ENCODE measurements at places on chromosomes 6 and 20.

DNA sequence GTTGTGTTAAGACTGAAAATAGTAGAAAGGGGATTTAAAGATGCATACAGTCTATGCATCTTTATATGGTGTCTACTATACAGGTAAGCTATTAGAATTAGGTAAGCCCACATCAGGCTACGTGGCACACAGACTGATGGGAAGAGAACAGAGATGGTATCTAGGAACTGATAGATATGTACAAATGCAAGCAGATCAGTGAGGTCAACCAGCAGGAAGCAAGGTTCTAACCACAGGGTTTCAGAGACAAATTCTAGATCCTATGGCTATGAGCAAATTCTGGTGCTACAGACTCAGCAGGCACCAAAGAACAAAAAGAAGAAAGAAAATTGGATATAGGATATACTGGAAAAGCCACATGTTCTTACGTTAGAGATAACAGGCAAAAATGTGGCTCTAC is 110.6 kb downstream of the TRDN start:
- DNase-seq = no peak

DNA sequence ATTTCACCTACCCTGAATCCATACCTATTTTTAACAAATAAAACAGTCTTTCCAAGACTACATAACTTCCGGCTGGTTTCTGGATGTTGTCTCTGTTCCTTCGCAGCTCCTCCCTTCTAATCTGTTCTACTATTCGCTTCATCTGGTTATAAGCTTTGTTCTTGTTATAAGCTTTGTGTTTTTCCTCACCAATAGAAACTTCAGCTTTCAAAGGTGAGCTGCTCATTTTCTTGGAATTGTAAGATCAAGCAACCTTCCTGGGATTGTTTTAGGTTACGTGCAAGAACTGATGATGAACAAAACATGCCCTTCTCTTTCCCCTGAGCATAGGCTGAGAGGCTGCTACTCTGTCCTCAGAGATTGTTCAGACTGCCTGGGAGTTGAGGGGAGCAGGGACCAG is 2.1 kb downstream of the GFOD1 start:
- DNase-seq = no peak

DNA sequence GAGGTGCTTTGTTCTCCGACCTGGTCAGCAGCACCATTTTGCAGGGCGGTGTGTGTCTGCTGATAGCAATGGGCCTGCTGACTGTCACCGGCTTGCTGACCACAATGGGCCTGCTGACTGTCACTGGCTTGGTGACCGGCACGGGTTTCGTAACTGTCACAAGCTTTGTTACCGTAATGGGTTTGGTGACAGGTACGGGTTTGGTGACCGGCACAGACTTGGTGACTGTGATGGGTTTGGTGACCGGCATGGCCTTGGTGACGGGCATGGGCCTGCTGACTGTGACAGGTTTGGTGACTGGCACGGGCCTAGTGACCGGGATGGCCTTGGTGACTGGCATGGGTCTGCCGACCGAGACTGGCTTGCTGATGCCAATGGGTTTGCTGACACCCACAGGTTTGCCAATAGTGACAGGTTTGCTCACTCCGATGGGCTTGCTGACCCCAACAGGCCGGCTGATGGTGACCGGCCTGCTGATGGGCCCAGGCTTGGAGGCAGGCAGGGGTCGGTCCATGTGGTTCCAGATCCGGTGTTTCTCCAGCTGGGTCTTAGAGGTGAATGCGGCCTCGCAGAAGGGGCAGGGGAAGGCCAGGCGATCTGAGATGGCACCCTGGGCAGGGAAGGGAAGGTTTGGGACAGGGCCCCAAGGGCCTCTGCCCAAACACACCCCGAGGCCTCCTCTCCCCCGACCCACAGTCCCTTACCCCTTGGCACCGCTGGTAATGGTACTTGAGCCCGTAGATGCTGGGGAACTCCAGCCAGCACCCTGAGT is 3.4 kb downstream of the ZNF512B start:
- no peak for DNase-seq

GRCh38 chr6:41055149-41055548 is 2.1 kb downstream of the APOBEC2 start:
- DNase-seq = no peak

DNA sequence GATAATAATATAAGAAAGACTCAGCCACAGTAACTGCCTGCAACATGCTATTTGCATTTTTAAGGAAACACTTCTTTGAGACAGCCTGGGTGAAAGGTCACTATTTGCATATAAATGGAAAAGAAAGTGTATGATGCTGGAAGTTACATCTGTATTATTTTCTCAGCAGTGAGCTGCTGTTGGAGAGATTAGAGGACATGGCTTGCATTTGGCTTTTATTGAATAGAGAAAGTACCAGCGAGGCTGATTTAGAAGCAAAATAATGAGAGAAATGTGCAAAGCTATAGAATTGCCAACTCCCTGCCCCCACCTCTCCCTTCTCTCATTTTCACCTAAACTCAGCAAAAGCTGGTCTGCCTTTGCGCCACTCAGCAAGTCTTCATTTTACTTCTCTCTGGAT is 12.7 kb downstream of the MYT1 start:
- DNase-seq = no peak

DNA sequence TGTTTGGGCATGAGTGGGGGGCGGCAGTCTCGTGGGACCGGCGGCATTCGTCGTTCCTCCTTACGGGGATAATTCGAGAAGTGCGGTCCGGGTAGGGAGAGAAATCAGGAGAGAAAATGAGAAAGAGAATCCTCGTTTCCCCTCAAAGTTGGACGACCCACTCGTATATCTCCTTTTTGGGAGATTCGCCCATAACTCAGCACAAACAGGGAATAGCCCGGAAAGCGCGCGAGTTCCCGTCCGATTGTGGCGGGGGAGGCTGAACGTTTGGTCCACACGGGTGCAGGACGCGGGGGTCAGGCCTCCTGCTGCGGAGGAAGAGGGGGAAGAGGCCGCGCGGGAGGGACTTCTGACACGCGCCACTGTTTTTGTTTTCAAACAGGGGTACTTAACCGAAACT is 42.4 kb downstream of the POPDC3 start:
- no peak for DNase-seq

DNA sequence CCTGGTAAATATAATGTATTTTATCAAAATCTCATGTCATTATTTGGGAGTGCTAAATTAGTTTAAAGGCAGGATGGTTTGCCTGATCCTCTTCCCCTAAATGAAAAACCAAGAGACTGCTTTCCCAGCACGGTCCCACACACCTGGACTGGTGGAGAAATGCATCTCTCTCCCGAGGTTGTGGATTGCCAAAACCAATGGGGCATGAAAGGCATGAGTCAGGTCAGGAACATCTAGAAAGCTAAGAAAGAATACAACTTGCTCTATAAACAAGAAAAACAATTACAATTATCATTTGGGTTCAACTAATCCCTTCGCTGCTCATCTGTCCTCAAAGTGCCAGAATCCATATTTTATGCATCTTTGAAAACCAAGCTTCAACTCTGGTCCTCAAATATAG is 308.3 kb upstream of the IRAK1BP1 start:
- no peak for DNase-seq

GRCh38 chr6:43997345-43997677 is 129.9 kb downstream of the MRPL14 start:
- DNase-seq = no peak

DNA sequence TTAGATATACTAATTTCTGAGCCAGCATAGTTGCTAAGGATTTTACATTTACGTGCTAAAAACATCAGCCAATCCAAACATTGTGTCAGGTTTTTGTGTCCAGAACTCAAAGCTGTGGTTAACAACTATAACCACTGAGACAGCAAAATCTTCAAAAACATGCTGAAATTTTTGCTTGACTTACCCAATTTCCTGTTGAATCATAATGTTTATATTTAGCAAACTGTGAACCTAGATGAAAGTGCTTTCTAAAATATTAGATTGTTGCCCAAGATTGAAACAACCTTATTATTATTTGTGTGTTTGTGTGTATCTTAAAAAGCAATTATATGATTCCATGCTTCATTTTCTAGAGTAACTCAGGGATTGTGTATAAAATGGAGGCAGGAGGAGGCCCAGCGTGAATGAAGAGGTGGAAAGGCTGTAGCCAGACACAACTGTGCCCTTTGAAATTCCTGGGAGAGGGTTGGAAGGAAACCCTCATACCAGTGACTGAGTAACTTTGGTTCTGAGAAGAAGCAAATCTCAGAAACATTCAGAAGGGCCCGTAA is 48.0 kb downstream of the ARMC2 start:
- DNase-seq = no peak

GRCh38 chr6:86500035-86500434 is 437.3 kb upstream of the HTR1E start:
- no peak for DNase-seq

GRCh38 chr20:5024982-5025381 is 23.7 kb upstream of the SLC23A2 start:
- DNase-seq = no peak

DNA sequence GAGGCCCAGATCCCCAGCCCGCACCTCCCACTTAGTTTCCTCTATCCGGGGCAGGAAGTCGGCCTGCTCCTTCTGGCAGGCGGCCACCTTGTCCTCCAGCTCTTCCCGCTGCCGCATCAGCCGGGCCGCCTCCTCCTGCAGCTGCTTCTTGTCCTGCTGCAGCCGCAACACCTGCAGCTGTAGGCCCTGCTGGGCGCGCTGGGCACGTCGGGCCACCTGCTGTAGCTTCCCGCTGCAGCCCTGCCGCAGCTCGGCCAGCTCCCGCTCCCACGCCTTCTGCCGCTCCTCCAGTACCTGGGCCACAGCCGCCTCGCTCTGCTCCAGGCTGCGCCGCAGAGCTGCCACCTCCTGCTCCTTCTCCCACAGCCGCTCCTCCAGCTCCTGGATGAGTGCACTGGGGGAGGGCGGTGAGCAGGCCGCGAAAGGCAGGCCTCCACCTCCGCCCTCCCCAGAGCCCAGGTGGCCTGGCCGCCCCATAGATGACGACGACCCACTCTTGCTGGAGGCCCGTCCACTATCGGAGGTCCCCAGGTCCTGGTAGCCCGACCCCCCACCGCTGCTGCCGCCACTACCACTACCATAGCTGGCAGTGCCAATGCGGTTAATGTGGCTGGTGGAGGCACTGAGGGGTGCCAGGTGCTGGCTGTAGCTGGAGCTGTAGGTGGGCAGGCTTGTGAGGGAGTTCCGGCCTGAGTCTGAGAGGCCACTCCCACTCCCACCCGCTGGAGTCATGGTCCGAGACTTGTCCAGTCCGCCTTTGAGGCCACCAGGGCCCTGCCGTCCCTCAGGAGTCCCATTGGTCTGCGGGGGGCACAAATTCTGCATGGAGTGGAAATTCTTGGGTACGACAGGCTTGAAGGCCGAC is 6.0 kb upstream of the FASTKD5 start:
- no peak for DNase-seq

GRCh38 chr6:3939964-3940363 is 90.8 kb downstream of the FAM50B start:
- DNase-seq = no peak

GRCh38 chr6:150939399-150939798 is 73.9 kb downstream of the MTHFD1L start:
- DNase-seq = no peak

DNA sequence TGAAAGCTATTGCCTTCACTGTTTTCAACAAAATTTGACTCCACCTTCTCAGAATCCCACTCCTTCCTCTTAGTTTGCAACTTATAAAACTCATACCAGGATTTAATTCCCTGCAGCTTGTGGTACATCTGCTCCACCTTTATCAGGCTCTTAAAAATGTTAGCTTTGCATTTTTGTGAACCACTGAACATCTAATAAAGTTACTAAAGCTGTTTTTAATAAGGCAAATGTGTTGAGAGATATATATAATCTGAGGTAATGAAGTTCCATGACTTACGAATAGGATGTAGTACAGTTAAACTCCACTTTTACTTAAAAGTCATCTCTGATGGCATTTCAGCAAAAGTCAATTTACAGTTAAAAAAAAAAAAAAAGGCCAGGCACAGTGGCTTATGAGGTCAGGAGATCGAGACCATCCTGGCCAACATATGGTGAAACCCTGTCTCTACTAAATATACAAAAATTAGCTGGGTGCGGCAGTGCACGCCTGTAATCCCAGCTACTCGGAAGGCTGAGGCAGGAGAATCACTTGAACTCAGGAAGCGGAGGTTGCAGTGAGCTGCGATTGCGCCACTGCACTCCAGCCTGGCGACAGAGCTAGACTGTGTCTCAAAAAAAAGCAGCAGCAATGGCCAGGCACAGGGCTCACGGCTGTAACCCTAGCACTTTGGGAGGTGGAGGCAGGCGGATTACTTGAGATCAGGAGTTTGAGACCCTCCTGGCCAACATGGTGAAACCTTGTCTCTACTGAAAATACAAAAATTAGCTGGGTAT is 106.2 kb downstream of the KIF13A start:
- no peak for DNase-seq

GRCh38 chr20:5766085-5766764 is 16.0 kb downstream of the SHLD1 start:
- DNase-seq = no peak

DNA sequence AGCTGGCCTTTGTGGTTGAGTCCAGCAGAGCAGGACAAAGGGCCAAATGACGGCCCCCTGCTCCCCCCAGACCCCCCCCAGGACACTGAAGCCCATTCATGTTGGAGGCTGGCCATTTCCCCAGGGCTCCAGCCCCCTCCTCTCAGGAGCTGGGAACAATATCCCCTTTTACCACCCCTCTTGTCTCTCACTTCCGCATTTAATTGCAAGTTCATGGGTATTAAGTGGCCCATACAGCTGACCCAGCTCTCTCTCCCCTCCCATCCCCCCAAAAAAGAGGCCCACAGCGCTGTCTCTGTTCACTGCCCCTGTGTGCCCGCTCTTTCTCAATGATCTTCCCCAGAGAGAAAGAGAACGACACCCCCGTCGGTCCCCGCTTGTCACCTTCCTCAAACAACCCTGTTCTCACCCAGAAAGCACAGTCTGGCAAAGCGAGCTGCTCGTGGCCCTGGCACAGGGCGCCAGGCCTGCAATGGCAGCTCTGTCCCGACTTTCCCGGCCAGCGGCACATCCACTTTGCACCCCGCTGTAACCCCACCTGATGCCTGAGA is 30.4 kb downstream of the PREX1 start:
- DNase-seq = no peak

DNA sequence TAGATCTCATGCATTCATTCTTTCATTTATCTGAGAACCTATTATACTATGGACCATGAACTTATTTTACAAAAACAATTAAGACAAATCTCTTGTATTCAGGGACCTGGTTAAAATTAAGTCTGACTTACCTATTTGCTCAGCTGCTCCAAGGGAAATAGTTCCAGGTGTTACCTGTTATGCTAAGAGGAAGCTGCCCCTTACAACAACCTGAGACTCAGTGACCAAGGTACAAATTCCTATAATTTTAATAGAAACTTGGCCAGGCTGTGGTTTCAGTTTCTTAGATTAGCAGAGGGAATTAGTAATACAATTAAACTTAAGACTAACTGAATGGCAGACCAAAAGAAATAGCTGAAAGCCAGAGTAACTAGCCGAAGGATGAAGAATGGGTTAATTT is 48.2 kb upstream of the GMPR start:
- DNase-seq = no peak

- no peak for DNase-seq
Observed at GRCh38 chr20:51345601-51346101, 196.9 kb downstream of the NFATC2 start.

DNA sequence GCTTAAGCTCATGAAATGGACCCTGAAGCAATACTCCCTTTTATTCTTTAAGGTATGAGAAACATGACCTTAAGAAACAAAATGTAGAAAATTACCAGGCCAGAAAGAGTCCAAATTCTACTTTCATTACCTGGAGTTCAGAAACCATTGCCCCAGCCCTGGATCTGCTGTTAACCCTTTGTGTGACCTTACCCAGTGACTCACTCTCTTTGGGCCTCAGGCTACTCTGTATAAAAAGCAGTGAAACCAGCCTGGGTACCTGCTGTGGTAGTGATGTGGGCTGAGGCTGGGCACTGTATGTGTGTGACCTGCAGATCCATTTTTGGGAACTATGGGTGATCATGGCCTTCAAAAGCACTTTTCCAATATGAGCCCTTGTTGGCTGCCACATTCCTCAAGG is 47.2 kb downstream of the SLC9A8 start:
- DNase-seq = no peak

Measured in stimulated activated CD8-positive, alpha-beta memory T cell treated with anti-CD3 and anti-CD28 coated beads, Interleukin-15, amount 100 ng/mL, for 24 hours (primary cell).